Urinary bladder (tissue), 4 donors: ENCODE measurements at places on chromosomes 6 and 20.

- no peak for DNase-seq
Observed at GRCh38 chr6:80725156-80725930, 618.9 kb downstream of the BCKDHB start.

DNA sequence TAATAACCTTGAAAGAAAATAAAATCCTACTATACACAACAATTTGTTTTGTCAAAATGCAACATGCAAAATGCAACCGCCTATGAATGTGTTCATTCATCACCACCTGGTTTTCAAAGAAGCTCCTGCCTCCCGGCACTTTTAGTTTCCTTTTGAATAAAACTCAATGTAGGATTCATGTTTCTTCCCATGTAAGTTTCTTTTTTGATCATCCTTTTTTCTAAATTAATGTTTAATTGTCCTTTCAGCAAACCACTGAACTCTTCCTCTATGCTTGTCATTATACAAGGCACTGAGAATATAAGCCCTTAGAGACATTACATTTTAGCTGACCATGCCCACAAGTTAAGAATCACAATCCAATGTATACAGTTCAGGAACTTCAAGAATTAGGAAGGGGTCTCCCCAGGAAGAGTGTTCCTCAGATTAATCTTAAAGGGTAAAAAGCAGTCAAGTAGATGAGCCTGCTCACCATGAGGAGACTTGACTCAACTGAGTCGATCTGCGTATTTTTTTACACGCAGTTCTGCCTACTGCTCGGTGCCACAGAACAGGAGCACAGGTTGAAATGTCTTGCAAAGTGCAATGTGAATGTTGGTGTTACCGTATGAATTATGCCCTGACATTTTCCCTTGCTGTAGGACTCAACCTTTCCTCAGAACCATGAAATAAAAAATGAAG, 7.2 kb upstream of the THEMIS start:
- DNase-seq, result no peak

DNA sequence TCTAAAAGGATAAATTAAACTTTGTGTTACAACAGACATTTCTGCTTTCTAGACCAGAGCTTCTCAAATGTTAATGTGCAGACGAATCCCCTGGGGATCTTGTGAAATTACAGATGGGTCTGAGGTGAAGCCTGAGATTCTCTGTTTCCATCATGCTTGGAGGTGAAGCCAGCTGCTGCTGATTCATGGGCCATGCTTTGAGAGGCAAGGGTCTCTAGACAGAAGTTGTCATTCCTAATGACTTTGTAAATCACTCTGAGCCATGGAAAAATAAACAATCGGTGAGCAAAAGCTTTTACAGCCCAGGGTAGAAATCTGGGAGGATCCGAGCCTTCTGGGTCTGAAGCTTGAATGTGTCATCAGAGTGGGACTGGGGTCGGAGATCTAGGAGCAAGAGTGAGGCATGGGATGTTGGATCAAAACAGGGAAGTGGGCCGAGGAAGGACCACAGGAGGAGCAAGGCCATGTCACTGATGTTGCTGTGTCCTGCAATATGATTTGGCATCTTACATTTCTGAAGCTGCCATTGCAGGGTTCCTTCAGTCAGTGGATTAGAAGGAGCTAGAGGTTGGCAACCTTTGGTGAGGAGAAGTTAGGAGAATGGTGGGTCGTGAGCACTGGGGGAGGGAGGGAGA, 77.3 kb downstream of the TRMT11 start:
- no peak for DNase-seq

- DNase-seq, result no peak
Observed at GRCh38 chr6:169026175-169026574, 227.5 kb downstream of the THBS2 start.

DNA sequence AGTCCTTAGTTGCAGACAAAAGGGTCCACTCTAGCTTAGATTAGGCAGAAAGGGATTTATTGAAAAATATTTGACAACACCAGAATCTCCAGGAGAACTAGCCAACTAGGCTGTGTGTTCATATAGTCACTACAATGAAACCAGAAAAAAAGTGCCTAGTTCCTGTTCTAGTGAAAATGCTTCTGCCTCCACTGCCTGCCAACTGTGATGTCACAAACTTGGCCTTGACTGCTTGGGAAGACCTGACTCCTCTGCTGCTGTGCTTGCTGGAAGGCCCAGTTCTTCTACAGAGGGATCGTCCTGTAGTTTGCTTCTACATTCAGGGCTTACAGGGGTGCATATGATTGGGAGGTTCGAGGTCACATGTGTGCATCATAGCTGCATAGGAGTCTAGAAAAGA, 40.3 kb upstream of the XRN2 start:
- no peak for DNase-seq

DNA sequence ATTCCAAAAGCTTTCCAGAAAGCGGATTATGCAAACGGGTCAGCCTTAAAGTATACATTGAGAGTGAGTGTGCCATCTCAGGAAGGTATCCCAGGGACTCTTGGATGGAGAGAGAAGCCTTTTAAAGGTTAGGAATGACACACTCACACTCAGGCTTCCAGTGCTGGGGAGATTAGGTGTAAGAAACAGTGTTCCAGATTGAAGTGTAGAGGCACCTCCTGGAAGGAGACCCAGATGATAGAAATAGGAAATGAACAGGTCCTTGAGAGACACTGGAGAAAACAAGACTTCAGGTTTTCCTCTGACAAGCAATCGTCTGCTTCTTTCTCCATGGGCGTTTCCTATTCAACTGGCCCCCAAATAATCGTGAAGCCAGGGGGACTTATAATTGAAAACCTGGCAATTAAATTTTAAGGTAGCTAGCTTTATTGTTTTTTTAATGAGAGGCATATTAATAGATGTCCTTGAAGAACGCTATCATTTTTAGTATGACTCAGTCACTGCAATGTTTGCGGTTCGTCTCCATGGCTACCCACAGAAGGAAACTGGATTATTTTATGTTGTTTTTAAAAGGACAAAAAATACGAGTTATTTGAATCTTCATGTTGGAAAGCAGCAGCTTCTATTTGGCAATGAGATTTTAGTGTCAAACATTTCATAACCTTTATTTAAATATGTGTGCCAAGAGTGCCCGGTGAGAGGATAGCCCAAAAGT, 85.3 kb downstream of the TRMT6 start:
- DNase-seq, result no peak

DNA sequence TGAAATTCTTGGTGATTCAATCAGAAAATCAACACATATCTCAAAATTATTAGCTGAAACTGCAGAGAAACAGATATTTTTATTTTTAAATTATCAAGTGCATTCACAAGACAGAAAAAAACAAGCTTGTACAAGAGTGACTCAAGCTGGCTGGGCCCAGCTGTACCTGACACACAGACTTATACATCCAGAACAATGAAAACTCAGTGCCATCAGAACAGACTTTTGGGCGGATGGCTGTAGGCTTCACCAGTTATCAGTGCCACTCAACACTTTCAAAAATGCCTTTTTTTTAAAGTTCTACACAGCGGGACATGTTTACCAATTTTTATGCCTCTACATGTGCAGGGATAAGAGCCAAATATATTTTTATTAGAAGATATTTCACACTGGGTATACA, 102.8 kb downstream of the MYB start:
- DNase-seq, result no peak

DNA sequence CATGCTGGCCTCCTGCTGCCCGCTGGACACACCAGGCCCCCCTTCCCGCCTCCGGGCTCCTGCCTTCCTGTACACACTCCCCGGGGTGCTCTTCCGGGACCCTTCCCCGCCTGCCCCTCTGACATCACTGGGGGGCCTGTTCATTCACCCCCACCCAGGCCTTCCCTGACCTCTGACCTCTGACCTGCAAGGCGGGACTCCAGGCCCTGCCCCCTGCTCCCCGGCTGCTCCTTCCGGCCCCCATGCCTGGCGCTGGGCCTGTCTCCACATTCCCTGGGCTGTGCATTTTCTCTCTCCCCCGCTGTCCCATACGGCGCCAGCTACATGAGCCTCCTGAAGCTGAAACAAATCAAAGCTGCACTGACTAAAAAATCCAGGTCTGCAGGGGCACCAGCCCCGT, 71.6 kb upstream of the GATA5 start:
- no peak for DNase-seq

- DNase-seq, result no peak
Observed at GRCh38 chr6:1865585-1865984, 255.9 kb downstream of the FOXC1 start.

DNA sequence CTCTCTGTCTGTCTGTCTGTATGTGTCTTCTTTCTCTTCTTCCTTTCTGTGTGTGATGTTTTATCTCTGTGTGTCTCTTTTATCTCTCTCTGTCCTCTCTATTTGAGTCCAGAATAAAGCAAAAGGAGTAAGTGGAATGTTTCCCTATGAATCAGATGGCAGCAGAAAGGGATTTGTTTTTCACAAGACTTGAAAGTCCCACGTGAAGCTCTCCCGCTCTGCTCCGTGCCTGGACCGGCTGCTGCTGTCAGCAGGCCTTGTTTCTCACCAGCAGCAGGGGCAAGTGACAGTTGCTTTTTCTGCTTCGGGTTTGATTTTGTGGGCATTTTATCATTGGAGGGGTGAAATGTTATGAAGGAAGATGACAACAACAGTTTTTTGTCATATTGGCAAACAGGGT, 212.7 kb downstream of the PACRG start:
- DNase-seq, result no peak

- DNase-seq, result no peak
Observed at GRCh38 chr6:56899311-56899710, 55.6 kb upstream of the BEND6 start.

GRCh38 chr6:82068721-82069120, 178.8 kb downstream of the IBTK start:
- DNase-seq, result no peak

- no peak for DNase-seq
Observed at GRCh38 chr6:169070506-169071176, 183.0 kb downstream of the THBS2 start.

DNA sequence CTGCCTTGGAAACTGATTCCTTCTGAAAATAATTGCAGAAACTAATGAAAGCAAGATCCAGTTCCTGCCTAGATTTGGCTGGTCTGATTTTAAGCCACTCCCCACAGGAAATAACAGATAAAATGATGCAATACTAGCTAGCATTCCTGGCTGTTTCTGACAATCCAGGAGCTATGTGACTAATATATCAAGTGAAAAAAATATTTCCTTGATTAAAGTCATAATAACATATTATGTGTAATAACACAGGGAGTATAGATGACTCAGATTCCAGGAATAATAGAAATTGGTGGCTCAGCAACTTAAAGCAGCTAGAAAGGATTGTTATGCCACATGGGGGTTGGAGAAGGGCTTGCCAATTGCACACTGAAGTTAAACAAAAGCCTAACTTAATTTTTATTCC, 182.7 kb upstream of the SALL4 start:
- peak; percentile 57 for DNase-seq

DNA sequence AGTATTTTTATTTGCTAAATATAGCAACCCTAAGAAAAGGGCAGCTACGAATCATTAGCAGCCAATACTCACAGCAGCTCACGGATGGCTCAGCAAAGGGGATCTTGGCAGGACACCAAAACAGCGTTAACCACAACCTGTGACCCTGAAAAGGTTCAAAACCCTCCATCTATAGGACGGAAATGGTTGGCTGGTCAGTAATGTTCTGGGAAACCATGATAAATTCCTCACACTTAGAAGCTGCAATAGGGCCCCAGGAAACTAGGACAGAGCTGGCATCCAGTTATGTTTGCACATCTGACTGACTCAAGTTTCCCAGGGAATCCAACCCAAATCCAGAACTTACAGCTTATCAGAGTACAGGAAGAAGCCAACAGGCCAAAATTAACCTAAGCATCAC, 30.9 kb upstream of the PTPRT start:
- no peak for DNase-seq

DNA sequence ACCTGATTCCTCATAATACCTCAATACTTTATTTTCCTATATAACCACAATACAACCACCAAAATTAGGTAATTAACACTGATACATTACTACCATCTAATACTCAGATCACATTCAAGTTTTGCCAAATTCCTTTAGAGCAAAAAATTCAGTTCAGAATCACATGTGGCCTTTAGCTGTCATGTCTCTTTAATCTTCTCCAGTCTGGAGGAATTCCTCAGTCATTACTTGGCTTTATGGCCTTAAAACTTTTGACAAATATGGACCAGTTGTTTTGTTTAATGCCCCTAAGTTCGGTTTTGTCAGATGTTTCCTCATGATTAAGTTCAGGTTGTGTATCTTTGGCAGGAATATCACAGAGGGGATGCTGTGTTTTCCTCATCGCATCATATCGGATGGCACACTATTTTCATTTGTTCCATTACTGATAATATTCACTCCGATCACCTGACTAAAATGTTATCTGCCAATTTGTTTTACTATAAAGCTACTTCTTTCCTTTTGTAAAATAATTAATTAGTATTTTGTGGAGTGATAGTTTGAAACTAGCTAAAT, 51.2 kb upstream of the AKIRIN2 start:
- DNase-seq, result no peak

DNA sequence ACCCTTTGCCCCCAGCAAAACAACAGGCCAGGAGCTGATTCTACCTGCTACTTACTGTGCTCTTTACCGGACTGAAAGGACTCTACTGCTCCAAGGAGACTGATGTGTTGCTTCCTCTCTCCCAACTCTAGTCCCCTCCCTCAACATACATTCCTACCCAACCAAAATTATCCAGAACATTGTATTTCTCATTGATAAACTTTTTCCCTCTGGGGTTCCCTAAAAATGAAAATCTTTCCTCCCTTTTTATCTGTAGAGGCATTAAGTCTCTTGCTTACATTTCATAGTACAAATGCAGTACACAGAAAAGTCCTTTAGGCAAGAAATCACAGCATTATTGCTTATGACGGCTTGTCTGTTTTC, 940 bp upstream of the HS3ST5 start:
- DNase-seq, result no peak

DNA sequence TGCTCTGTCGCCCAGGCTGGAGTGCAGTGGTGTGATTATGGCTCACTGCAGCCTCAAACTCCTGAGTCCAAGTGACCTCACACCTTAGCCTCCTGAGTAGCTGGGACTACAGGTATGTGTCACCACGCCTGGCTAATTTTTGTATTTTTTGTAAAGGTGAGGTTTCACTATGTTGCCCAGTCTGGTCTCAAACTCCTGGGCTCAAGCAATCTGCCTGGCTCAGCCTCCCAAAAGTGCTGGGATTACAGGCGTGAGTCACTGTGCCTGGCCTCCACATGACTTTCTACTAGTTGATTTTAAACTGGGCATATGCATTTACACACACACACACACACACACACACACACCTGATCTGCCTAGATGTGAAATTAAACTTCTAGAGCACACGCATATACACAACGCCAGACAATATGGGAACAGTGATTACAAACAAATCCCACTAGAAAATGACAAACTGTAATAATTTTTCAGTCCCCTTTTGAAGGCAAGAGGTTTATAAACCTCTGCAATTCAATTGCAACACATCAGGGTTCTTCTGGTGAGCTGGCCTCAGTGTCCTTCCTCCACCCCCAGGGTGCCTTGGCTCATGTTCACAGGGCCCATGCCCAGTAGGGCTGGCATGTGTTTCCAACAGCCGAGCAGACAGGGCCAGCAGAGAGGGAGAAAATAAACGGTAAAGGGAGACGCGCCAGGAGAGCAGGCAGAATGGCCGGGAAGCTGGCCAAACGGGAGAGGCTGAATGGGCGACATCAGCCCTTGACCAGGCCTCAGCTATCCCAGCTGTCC, 31.2 kb downstream of the PARD6B start:
- DNase-seq, result no peak
